ENCODE measurements at places on chromosomes 5 and 9.

GRCh38 chr5:87829217-87829551 is 416.5 kb upstream of the CCNH start:
- no peak for DNase-seq

DNA sequence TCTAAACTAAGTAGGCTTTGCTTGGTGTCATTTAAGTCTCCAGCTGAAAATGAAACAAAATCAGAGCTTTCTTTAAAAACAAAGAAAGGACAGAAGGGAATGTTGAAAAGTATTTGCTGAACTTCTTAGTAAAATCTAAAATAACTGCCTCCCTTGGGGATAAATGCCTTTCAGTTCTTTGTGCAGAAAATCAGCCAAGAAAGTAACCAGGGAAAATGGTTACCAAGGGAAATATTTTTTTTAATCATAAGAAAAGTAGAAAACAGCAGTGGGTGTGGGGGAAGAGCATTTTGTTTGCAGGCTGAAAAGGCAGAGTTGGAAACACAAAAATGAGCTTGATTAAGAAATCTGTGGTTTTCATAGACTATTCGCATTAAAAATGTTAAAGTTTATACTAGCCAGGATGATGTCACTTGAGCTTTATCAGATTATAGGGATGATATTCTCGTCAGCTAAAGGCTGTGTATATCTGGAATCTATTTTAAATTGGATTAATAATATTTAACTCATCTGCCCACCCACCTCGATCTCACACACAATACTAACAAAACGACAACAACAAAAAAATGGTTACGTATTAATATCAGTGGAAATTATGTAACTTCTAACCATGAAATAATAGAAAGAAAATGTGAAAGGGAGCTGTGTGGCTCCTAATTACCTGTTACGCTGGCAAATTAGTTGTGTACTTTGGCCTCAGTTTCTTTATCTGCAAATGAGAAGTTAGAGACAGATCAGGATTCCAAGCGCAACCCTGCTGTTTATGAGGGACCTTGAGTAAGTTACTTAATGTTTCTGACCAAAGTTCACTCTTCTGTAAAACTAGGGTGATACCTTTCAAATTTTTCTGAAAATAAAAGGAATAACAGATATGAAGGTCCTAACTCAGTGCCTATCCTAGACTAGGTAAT is at the start of gene ECM2:
Gene ECM2 (minus strand): TSS at position 51 of the 911 bp plus-strand sequence. CDS start 13,124 bp downstream, outside the sequence.
- no peak for DNase-seq

DNA sequence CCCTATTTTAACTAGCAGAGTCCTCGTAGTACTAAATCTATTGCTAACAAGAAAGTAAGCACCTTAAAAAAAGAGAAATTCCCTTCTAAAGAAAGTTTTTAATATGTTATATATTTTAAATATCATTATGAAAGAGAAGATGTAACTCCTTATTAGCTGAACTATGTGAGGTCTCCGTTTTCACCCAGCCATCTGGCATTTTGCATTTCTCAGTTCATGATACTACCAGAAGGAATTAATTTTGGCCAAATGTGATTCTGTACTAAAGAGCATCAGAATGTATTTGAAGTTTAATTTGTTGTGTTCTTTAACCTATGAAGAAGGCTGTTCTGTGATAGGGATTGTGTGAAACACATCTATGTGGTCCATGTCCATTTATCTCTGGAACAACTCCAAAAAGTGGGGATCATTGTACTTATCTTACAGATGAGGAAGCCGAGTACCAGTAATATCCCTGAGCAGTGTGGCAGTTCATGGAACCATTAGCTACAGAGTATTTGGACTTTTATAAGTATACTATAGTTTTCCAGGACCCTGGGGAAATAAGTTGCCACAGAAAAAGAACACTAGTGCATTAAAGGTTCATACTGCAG is 29.8 kb downstream of the TNFAIP8 start:
- no peak for DNase-seq

- no peak for DNase-seq
These were observed 198.7 kb upstream of the KLF9 start for GRCh38 chr9:70613024-70613768.

DNA sequence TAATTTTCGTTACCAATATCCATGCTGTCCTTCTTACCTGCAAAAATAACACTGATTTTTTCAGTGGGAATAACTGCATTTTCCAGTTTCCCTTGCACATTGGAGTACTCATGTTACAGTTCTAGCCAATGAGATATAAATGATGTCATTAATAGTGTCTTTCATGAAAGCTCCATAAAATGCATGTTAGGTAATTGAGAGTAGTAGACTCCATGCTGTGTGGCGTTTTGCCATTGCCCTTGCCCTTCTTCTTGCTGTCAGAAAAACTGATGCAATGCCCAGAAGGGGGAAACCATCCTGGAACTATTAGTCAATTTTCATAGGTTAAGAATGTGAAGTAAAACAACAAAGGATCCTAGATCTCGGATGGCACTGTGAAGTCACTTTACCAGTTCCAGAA is 1765.3 kb downstream of the EFNA5 start:
- no peak for DNase-seq

GRCh38 chr5:148904440-148904839 is 78.0 kb downstream of the ADRB2 start:
- peak; percentile 44 for DNase-seq

GRCh38 chr9:846852-847251 is 5.4 kb downstream of the DMRT1 start:
- DNase-seq = no peak

- no peak for DNase-seq
These were observed 44.4 kb downstream of the FNBP1 start for GRCh38 chr9:129998491-129999140.

- no peak for DNase-seq
These were observed 6.0 kb downstream of the PCDHGC5 start for GRCh38 chr5:141494761-141495452.

GRCh38 chr9:136192289-136193126 is 12.4 kb downstream of the LHX3 start:
- no peak for DNase-seq

- DNase-seq = no peak
These were observed 282.2 kb downstream of the TAF11L14 start for GRCh38 chr5:17916446-17916845.

GRCh38 chr5:2238732-2239131 is 356.0 kb upstream of the IRX4 start:
- no peak for DNase-seq

GRCh38 chr5:179668391-179668790 is 12.4 kb downstream of the CBY3 start:
- DNase-seq = no peak

DNA sequence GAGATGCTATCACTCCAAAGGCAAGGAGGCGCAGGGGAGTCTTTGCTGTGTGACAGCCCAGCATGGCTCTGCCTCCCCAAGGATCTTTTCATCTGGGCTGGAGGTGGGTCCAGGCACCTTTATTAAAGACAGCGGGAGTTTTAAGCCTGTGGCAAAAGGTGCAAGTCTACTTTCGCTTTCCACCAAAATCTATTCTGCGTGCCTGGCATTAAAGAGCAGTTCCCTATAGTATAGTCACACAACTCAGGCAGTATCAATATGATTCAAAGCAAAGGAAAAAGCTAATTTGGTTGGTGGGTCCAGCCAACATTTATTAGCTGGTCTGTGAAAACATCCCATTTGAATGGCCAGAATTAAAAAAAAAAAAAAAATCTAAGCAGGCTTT is 398.7 kb downstream of the EBF1 start:
- no peak for DNase-seq

- DNase-seq = no peak
These were observed 13.0 kb downstream of the SQSTM1 start for GRCh38 chr5:179833709-179834070.

DNA sequence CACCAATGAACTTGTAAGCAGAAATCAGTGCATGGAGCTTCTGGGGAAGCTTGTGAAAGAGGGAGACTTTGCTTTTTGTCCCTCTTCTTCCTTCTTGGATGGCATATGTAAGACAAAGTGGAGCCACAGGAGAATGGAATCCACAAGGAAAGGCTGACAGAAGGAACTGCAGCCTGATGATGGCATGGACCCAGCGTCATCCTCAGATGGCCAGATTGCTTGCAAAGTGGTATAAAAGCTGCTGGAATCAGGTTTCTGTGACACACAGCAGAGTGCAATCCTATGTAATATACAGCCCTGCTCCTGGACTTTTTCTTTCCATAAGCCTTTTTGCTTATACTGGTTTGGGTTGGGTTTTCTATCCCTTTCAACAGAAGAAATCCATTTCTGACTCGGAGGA is 31.4 kb upstream of the SPARC start:
- DNase-seq = no peak

DNA sequence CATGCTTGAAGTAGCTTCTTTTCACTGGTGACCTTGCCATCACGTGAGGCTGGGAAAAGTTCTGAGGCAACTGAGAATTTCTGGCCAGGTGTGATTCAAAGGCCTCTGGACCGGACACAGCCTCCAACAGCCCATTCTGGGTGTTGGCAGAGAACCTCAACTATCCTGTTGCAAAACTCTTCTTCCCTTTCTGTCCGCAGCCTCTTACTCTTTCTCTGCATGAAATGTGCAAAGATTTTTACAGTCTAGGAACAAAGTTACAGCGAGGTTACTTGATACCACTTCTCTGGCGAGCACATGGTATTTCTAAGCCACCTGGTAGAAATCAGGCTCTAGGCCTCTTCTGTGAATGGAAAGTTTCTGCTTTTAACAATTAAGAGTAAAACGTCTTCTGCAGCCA is 79.2 kb downstream of the FREM1 start:
- no peak for DNase-seq

GRCh38 chr9:98231770-98232478 is 23.5 kb downstream of the TBC1D2 start:
- DNase-seq = no peak

- DNase-seq = no peak
These were observed 1.9 kb downstream of the HK3 start for GRCh38 chr5:176897263-176897662.

GRCh38 chr9:36744678-36745077 is 172.0 kb downstream of the MELK start:
- DNase-seq = no peak

DNA sequence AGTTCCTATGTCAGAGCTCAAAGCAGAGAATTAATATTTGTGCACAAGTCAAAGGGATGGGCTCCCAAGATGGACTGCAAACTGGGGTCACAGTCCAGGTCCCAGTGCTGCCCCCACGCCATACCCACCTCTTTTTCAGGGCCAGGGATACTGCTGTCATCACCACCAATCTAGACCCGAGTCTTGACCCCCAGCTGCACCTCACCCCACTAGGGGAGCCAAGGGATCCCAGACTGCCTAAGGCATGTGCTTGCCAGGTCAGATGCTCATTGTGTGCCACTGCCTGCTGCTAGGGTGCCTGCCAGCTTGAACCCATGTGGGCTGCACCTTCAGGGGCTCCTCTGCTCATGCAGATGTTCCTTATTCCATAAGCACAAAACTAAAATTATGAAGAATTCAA is 215.6 kb upstream of the NREP start:
- no peak for DNase-seq

DNA sequence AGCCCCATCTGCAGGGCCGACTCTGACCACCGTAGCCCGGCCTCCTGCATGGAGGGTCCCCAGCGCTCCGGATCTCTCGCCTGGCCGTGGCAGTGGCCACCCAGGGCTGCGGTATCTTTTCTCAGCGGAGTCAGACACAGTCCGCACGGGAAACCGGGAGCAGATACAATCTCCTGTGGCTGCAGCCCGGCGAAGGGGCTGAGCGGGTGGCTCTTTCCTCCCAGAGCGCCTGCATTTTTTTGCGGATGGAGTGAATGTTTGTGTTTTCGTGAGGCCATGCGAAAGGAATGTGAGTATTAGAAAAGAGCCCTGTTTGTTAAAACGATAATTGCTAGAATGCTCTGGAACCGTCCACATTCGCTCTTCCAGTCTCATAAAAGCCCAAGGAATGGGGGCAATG is 53.4 kb upstream of the PTCH1 start:
- no peak for DNase-seq

GRCh38 chr5:150163547-150164059 is 3.0 kb upstream of the CDX1 start:
- DNase-seq = no peak

- no peak for DNase-seq
These were observed 119.6 kb downstream of the SEMA6A start for GRCh38 chr5:116455061-116455460.

DNA sequence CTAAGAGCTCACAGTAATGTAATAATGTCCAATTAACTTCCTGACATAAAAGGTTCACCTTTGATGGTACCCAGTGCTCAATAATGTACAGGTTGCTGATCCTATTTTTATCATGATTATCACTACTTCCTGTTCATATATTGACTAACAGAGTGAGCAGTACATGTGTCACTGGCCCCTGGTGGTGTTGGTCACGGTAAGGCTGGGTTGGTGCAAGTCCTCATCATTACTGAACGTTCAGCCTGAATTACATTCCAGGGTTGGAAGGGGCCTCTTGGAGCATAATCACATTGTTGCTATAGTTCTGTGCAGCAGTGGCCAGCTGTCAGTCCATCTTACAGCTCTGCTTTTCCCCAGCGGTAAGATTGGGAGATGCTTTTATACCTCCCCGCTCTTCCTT is 24.2 kb upstream of the CKMT2 start:
- no peak for DNase-seq

DNA sequence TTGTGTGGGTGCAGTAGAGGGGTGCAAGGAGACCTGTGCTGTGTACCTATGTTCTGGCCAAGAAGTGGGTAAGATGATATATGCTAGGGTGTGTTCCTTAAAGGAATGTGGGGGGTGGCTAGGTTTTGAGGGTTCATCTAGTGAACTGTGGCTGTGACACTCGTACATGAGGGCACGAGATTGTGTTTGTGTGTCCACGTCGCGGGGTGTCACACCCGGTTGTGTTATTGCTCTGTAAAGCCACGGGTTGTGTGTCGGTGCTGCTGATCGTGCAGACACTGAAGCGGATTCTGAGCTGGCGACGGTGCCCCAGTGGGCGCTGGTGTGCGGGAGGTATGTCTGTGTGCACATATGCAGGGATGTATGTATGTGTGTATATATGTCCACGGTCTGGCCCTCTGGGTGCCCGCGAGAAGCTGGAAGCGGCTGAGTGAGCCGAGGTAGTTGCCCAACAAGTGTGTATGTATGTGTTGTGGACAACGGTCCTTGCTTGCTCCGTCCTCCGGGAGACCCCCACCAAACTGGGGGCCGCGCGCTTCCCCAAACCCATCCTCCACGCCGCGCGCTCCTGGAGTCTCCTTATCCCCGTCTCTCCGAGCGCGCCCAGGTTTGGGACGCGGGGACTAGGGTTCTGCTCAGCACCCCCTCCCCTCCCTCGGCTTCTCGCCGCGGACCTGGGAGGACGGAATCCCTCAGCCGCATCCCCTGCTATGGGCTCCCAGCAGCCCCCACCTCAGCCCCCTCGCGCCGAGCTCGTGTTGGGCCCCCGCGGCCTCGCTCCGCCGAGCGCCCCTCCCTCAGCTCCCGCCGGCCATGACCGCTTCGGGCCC is 639 bp downstream of the PCDH1 start:
- DNase-seq = no peak

DNA sequence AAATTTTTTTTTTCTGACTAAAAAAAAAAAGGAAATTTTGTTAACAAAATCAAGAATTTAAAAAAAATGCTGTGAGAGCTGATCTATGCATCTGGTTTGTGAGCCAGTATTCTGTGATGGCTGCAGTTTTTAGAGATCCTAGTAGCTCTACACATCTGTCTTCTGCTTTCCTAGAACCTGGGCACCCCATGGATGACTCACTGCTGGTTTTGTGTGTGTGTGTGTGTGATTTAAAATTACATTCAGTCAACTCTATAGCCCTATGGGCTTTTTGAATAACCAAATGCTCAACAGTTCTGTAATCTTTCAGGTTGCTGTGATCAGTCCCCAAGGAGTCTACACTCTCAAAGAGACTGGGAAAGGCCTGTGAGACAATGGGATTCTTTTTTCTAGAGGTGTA is 2.5 kb upstream of the PSMD5 start:
- DNase-seq = no peak
